ENCODE measurements at places on chromosomes 13 and 19. TPM values are rescaled to one million over a fixed set of nuclear protein-coding genes. Genes with fewer than 3 reads are reported as not detected.

CPB2 gene
- total RNA-seq, result not detected

DNA sequence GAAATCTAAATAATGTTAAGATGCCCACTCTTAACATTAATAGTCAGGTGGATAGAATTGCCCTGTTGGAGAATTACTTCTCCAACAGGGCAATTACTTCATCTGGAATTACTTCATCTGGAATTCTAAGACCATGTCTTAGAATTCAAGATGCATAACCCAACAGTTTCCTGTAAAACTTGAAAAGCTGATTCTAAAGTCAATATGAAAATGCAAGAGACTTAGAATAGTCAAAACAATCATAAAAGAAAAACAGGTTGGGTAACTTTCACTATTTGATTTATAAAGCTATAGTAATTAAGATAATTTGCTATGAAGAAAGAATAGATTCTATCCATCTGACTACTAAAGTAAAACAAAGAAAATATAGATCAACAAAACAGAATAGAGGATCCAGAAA is 75.2 kb downstream of the ABCC4 start:
- DNase-seq, result no peak

DNA sequence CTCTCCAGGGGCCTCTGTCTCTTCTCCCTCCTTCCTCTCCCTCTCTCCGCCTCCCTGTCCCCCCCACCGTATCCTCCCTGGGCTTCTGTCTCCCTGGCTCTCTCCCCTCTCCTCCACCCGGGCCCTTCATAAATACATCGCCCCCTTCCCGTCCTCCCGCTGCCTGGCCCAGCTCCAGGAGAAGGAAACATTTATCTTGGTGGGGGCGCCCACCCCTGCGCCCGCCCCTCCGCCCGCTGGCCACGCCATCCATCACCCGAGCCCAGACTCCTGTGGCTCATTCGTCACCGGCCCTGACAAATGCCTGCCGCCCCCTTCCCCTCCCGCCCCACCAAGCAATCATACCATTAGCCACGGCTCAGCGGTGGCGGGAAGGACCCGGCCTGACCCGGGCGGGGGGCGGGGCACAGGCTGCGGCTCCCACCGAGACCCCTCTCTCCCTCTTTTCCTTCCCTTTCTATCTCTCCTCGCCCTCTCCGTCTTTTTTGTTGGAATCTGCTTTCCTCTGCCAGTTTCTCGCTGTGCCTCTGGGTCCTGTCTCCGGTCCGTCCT is 2.6 kb upstream of the MEIS3 start:
- no peak for DNase-seq

GRCh38 chr13:77584106-77584505 is 48.6 kb downstream of the SCEL start:
- DNase-seq, result no peak

DNA sequence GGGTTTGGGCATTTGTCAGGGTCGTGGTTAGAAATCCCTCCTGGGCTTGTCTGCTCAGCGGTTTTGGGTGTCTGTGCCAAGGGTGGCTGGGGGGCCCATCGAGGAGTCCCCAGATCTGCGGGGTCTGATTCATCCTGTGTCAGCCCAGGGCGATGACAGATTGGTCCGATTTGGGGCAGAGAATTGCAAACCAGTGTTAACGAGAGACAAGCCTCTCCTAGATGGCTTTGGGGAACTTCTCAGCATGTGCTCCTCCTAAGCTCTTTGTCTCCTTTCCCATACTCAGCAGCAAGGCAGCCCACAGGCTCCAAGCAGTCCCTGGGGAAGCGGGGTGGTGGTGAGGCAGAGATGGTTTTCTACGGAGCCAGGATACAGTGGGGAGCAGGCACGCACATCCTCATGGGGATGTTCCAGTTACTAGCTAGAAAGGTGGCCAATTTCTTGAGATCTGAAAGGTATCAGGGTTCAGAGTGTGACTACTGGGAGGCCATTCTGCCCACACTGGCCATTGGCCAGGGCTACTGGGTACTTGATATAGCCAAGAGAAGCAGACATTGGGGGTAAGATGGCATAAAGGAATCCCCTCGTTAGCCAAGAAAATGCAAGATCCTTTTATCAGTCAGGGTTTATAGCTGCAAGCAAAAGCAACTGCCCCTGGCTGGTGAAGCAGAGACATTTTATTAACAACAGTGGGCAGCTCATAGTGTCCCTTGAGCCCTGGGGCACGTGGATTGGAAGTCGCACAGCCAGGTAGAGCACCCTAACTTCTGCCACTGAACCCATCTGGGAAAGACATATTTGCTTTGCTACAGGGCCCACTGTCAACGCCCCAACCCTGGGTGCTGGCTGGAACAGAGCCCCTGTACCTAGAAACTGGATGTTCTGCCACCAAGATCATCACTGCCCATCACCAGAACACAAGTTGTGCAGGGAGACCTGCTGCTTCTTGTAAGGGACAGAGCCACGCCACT is 63.6 kb downstream of the RGCC start:
- no peak for DNase-seq

HPN gene
- total RNA-seq, result 3.0 TPM

GRCh38 chr13:87999240-87999700 is 328.1 kb downstream of the SLITRK5 start:
- DNase-seq, result no peak

GRCh38 chr13:34409496-34410182 is 532.4 kb upstream of the NBEA start:
- DNase-seq, result no peak

C19orf38 gene
- not detected for total RNA-seq

GRCh38 chr13:96003304-96003703 is 49.9 kb downstream of the UGGT2 start:
- peak; percentile 30 for DNase-seq

- no peak for DNase-seq
Observed at GRCh38 chr13:59259165-59260000, 904.3 kb downstream of the DIAPH3 start.

ADAMTS10 gene
- total RNA-seq, result not detected

APOC1 gene
- 2.0 TPM for total RNA-seq

DNA sequence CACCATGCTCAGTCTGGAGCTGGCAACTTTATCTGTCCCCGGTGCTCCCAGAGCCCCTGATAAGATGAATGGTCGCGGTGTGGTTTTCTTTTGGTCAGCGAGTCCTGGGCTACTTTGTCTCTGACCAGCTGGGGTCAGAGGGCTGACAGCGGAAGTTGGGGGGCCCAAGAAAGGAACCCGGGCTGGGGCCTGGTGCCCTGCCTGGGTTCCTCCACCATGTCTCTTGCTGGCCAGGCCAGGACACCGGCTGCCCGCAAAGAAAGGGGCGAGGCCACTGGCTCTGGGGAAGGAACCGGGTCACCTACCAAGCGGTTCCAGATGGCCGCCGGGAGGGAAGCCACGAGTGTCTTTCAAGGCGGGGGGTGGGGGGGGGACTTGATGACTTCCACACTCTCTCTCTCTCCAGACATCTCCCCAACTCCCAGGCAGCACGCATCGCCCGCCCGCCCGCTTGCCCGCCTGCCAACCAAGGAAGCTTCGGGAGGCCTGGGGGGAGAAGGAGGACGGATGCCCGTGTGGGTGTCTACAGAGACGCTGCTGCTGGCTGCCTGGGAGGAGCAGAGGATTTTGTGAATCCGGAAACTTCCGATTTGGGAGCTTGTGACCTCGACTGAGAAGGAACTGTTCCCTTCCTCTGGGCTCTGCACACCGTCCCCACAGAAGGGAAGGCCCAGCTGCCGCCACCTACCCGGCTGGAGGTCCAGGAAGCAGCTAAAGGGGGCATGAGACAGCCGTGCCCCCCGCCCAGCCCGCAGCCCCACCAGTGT is 1.1 kb downstream of the PIP5K1C start:
- no peak for DNase-seq

GET3 gene
- total RNA-seq, result 105 TPM

GRCh38 chr19:7596211-7596937 is 711 bp downstream of the CAMSAP3 start:
- DNase-seq, result peak; percentile 19

GRCh38 chr13:97548711-97549110 is 114.7 kb downstream of the RAP2A start:
- DNase-seq, result no peak

DNA sequence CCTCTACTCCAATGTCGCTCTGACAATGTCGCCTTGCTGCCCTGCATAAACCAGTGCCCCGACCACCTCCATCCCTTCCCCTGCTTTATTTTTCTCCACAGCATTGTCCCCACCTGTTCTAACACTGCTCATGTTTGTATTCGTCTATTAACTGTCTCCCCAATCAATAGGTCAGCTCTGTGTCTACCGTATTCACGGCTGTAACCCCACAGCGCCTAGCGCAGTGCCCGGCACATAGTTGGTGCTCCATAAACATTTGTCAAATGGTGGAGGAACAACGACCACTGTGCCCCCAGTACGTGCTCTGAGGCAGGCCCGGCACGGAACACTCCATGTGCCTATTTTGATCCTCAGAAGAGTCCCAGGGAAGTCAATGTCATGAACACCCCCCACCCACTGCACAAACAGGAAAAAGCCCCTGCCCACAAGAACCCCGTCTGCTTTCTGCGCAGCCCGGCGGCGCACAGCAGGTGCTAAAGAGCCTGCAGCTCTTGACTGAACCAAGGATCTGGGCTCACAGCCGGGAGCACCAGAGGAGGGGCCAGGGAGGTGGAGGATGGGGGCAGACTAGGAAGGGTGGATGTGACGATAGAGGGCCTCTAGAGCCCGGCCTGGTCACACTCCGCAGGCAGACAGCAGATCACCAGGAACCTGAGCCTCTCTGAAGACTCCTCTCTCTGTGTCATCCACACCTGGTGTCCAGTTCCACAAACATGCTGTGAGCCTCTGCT is 1.8 kb upstream of the CEACAM16 start:
- DNase-seq, result no peak

- no peak for DNase-seq
Observed at GRCh38 chr13:83941701-83942335, 59.5 kb upstream of the SLITRK1 start.

ARHGAP33 gene
- 4.0 TPM for total RNA-seq

DNA sequence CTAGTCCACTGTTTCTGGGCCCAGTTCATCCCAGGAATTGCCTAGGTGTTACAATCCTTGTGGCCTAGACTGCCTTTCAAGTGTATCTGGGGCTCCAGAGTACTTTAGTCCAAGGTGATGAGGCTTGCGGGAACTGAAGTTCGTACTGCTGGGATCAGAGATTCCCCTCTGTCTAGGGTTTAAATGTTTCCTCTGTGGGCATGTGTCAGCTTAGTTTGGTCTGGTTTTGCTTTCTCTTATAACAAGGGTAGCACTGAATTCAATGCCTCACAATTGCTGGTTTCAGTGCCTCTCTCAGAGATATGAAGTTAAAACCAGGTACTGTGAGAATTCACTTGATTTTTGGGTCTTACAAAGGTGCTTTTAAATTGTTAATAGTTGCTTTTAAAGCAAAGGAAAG is 30.8 kb downstream of the RGCC start:
- DNase-seq, result no peak

DNA sequence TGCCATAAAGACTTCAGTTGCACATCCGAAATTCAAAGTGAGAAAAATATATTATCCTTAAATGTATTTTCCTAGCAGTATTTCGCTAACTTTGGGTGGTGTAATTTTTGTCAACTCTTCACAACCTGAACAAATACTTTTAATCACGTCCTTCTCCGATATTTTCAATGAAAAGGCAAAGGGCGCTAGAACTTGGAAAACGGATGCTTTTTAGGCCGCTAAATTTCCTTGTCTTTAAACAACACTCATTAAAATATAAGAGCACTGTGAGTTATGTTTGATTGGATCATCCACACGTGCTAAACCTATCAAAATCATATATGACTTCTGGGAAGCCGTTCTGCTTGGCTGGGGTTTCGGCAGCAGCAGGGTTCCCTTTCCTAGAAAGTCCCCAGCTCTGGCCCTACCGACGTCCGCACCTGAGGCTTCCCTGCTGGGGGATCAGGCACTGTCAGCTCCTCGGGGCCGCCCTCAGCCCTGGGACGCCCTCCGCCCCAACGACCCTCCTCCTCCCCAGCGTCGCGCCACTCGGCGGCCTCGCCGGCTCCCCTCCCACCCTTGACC is 462 bp upstream of the MPHOSPH8 start:
- DNase-seq, result no peak

DNA sequence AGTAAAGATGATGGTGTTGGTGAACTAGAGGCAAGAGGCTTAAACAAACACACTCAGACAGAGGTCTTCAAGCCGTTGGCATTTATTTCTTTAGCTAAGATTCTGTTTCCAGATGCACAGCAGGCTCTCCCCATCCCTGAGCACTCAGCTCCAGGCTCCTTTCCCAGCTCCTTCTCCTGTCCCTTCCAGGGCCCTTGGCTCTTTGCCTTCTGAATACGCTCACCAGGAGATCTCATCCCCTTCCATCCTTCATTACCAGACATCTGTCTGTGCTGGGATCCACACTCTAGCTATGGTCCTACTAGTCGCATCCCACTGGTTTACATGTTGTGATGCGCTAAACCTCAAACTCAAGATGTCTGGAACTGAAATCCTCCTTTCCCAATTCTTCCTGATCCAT is 25.3 kb upstream of the DOCK9 start:
- DNase-seq, result no peak

SBK2 gene
- not detected for total RNA-seq

GRCh38 chr13:52454459-52454819 is 839 bp upstream of the CKAP2 start:
- DNase-seq, result peak; percentile 47

DNA sequence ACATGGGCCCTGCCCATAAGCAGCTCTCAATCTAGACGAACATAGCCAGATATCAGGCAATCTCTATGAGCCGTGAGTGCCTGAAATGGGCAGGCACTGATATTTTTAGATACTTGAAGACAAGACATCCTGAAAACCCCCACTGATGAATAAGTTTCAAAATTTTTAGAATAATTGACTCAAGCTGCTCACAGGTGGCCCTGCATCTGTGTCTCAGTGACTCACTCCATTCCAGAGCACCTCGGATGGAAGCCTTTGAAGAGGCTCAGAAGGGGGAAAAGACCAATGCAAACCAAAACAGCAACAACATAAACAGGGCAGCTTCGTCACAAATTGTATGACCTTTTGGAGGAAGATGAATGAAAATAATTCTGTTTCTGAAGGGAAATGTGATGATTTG is 42.8 kb upstream of the SLC46A3 start:
- DNase-seq, result no peak

DNA sequence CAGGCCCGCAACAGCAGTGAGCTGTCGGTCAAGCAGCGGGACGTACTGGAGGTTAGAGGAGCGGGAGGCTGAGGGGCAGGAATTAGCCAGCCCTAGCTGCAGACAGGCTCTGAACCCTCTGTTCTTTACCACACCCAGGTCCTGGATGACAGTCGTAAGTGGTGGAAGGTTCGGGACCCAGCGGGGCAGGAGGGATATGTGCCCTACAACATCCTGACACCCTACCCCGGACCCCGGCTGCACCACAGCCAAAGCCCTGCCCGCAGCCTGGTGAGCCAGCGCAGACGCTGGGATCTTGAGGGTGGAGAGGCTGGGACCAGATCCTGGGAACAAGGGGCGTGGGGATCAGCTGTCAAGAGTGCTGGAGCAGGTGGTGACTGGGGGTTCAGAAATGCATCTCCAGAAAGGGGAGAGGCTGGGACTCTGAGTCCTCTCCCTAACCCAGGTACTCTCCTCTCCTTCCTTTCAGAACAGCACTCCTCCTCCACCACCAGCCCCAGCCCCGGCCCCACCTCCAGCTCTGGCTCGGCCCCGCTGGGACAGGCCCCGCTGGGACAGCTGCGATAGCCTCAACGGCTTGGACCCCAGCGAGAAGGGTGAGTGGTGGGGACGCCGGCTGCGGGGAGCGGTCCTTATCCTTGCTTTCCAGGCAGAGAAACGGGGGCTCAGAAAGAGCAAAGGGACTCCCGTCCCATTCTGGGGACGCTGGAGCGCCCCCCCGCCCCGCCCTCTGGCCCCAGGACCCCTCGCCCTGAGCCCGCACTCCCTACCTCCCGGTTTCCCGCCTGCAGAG is 10.4 kb downstream of the EPS8L1 start:
- no peak for DNase-seq

VSTM1 gene
- total RNA-seq, result not detected

ZFR2 gene
- total RNA-seq, result not detected

EFNA2 gene
- 43.6 TPM for total RNA-seq

MED4 gene
- 25.4 TPM for total RNA-seq

SIAH3 gene
- 0.10 TPM for total RNA-seq

Data from HT-29 (cell line).